ENCODE measurements at places on chromosomes 2 and 18. TPM values are rescaled to one million over a fixed set of nuclear protein-coding genes. Genes with fewer than 3 reads are reported as not detected.

The ZSWIM2 gene
- not detected for total RNA-seq

The RBM44 gene
- not detected for total RNA-seq

The VWC2L gene
- 0.32 TPM for total RNA-seq

The LYG1 gene
- total RNA-seq, result not detected

The ABCG5 gene
- total RNA-seq, result not detected

GRCh38 chr18:59550174-59550516 lies 147.1 kb downstream of the CCBE1 start:
- no peak for DNase-seq

DNA sequence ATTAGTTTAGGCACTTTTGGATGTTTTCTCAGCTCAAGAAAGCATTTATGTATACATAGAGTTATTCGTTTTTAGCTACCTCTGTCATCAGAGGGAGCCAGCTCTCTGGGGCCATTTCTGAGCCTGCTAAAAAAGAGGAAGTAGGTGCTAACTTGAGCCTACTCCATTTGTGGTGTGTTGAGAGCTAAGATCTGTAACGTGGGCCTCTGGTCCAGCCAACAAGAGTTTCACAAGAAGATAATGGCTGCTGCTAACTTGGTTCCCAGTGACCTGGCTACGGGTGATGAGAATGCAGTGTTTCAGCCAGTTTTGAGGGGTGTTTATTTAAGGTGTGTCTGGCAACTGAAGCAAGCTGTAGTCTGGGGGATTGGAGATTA lies 182.5 kb downstream of the PRKCE start:
- DNase-seq, result no peak

DNA sequence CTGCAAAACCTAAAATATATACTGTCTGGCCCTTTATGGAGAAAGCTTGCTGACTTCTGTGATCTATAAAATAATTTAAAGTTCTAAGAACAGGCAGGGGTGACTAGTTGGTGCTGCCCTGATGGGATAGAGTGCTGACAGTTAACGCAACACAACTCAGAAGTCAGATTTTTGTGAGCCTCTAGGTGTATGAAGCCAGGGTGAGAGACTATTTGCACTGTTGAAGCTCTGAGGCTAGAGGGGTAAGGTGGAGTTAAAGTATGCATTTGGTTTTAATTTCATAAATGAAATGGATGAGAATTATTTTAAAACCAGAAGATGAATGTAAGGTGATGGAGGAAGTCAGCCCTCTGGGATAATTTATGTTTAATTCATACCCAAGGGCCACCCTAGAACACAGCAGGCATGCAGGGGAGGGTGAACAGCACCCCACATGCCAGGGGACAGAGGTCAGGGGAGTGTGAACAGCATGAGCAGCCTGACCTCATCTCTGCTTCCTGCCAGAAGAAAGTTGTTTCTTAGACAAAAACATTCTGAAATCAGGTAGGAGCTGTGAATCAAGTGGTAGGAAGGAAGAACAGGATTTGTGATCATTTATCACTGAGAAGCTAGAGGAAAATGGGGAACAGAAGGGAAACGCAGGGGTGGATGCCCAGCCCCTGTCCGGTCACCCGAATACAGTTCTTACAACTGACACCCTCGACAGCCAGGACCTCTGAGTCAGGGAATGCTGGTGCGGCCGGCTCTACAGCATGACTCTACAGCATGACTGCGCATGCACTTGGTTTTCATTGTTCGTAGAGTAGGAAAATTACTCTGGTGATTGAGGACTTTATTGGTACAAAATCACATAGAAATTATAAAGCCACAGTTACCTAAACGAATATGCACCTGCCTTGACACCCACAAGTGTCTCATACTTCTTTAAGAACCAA lies 93.1 kb downstream of the MBP start:
- no peak for DNase-seq

DNA sequence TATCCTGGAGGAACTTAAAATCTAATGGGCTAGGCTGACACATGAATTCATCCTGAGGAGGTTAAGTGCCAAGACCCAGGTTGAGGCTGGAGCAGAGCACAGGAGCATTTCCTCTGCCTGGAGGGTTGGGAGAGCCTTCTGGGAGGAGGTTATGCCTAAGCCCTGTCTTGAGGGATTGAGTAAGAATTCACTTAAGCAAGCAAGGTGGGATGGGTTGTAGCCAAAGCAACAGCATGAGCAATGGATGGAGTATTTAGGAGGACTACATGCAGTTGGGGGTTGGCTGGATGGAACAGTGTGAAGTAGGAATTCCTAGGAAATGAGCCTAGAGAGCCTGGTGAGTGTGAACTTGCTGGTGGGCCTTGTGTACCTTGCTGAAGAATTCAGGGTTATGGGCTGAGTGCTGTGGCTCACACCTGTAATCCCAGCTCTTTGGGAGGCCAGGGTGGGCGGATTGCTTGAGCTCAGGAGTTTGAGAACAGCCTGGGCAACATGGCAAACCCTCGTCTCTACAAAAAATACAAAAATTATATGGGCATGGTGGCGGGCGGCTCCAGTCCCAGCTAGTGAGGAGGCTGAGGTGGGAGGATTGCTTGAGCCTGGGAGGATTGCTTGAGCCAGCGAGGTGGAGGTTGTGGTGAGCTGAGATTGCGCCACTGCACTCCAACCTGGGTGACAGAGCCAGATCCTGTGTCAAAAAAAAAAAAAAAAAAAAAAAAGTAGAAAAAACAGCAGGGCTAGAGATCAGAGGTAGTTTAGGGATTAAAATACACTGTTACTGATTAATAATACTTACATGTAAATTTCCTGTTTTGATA lies 22.2 kb downstream of the TANC1 start:
- no peak for DNase-seq

- DNase-seq, result no peak
Observed at GRCh38 chr2:44230378-44230777, 44.9 kb upstream of the SLC3A1 start.

DNA sequence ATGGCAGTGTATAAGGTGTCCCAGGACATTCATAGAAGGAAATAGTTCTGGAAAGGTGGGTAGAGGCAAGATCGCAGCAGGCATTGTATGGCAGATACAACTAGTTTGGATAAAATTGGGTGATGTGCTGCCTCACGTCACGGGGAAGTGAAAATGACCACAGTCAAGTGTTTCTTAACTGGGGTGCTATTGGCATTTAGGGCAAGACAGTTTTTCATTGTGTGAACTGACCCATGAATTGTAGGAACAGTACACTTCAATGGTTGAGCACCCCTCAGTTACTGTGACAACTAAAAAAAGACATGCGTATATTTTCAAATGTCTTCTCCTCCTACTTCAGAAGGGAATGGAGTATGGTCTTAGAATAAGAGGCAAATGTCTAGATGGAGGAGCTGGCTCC lies 22.3 kb upstream of the CYRIA start:
- DNase-seq, result no peak

DNA sequence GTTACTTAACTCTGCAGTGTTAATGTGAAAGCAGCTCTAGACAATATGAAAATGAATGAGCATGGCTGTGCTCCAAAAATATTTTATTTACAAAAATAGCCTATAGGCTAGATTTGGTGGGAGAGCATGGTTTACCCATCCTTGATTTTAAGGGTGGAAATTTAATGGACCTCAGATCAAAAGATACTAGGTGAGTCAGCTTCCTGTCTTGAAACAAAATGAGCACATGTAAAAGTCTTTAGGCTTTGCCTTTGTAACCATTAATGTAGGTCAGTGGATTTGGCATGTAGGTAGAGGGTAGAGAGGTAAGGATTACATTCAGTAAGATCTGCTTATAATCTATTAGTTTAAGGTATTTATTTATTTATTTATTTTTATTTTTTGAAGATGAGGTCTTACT lies 72.7 kb downstream of the GREB1L start:
- DNase-seq, result no peak

GRCh38 chr2:96154506-96155380 lies 9.5 kb upstream of the DUSP2 start:
- DNase-seq, result no peak

DNA sequence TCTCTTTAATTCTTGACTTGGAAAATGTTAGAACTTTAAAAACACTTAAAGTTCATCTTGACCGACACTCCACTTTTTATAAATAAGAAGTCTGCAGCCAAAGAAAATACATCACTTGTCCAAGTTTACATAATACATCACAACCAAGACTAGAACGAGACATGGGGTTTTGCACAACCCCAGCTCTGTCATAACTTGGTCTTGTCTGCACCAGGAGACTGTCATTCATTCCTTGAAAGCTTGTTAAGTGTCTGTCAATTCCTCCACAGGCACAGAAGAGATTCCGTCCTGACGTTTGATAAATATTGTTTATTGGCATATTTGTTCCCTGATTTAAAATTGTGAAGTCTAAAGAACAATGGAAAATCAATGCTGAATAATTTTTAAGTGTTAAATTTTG lies 139.5 kb upstream of the SETBP1 start:
- DNase-seq, result no peak

DNA sequence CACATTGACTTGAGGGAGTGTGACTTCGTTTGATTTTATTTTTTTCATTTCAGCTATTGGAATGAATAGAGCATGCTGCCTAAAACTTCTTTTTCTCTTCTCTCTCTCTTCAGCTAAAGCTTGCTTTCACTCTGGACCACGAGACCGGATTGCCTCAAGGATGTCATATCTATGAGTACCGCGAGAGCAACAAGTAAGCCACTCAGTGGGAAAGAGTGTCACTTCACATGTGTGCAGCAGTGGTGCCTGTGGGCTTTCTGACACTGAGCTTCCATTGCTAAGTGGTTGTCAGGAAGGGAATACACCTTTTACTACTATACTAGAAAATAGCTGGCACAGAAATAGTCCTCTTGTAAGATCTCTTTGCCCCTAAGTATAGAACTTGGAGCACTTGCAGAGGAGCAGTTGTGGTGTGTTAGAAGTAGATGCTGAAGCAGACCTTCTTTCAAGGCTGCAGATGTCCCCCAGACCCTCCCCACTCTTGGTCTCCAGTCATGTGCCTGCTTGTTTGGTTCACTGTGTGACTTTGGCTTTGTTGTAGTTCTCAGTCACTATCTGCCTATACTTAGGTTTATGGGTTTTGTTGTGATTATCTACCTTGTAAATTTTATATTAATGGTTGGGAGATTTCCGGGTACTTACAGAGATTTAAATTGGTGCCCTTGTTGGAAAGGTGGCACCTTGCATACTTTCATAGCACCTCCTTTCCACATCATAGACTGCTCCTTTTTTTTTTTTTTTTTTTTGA lies 78.5 kb upstream of the ALPP start:
- no peak for DNase-seq

DNA sequence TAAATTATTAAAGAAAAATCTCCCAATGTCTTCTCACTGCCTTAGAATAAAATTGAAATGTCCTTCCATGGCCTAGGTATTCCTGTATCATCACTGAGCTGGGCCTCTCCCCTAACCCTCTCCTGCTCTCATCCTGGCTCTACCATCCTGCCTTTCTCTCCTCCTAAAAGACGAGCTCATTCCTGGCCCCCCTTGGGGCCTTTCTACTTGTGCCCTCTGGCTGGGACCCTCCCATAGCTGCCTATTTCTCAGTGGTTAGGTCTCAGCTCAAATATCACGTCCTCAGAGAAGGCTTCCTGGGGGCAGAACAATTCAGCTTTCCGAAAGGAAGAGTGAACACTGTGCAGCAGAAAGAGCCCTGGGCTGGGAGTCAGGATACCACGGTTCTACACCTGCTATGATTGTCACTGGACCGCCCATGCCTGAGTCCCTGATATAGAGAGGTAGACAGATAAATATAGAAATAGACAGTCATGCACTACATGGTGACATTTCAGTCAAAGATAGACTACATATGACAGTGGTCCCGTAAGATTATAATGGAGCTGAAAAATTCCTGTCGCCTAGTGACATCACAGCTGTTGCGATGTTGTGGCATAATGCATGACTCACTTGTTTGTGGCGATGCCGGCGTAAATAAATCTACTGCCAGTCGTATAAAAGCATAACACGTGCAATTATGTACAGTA lies 9.4 kb downstream of the DNPEP start:
- DNase-seq, result no peak
